ENCODE measurements at places on chromosomes 16 and 17.
A peak's percentile ranks its signal among the peaks of the same experiment; 100 is the strongest.

- no peak for DNase-seq
These were observed 2.2 kb downstream of the CD300H start for GRCh38 chr17:74565126-74565525.

- DNase-seq = peak; percentile 84
These were observed 634 bp downstream of the KANSL1 start for GRCh38 chr17:46192439-46193150.

DNA sequence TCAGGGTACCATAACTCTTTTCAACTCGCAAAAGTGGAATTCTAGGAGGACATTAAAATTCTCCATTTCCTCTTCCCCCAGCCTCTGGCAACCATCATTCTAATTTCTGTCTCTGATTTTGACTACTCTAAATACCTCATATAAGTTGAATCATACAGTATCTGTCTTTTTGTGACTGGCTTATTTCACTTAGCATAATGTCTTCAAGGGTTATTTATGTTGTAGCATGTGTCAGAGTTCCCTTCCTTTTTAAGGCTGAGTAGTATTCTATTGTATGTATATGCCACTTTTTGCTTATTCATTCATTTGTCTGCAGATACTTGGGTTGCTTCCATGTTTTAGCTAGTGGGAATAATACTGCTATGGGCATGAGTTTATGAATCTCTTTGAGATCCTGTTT, 12.0 kb downstream of the RNF135 start:
- DNase-seq = no peak

GRCh38 chr17:14296166-14296910, 4.5 kb upstream of the HS3ST3B1 start:
- DNase-seq = peak; percentile 48

DNA sequence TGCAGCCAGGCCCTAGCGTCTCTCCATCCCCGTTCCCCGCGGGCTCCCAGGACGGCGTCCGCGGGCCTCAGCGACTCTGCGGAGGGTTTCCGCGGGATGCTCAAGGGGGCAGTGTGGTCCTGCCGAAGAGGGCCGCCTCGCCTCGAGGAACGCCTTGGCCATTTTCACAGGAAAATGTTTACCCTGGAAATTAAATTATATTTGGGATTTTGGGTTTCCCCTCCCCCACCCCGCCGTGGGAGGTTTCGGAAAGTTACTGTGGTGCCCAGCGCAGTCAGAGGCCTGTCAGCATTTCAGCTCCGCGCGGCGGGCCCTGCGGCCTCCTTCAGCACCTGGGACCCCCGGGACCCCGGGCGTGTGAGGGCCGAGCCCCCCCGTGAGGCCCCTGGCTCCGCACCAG, 94.5 kb downstream of the PCTP start:
- peak; percentile 27 for DNase-seq

- DNase-seq = no peak
These were observed 31.7 kb downstream of the ABCC6 start for GRCh38 chr16:16191493-16192167.

- DNase-seq = no peak
These were observed 810 bp downstream of the CYGB start for GRCh38 chr17:76536511-76537287.

DNA sequence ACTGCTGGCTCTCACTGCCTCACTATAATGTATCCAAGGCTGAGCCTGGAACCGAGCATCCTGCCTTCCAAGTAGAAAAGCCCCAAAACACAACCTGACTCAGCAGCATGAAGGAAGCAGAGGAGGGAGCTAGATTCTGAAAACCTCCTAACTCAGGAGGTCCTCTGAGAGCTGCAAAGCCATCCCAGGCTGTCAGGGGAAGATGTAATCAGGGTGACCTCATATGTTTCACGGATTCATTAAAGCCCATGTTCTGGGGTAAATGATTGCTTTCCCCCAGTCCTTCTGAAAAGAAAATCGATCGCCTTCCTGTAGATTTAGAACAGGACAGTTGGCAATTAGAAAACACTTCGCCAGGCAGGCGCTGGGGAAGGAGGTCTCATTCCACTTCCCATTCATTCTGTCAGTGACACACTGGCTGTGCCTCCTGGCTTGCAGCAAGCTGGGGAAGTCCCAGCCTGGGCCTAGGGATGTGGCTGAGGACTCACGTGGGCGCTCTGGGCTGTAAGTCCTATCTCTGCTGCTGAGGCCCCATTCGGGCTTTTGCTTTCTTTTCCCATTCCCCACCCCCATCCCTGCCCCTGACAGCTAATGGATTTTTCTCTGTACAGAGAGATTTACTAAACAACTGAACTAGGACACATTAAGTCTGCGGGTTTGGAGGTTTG, 75.7 kb upstream of the TMEM132E start:
- DNase-seq = no peak

DNA sequence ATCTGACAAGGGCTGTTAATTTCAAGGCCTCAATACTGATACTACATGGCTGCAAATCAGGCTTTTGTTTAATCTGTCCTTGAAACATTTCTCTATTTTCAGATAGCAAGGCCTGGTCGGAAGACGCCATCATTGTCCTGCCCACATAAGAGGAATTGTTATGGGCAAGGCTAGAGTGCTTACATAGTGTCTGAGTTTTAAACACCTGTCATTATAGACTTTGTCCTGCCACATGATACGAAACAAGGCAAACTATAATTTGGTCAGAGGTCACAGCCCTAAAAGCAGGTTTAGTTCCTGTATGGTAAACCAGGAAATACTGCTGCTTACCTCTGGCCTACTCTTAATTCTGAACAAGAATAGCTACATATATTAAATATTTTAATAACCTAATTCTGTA, 104.4 kb downstream of the SSH2 start:
- DNase-seq = no peak

GRCh38 chr17:49439305-49439672, 24.6 kb upstream of the PHB1 start:
- no peak for DNase-seq

DNA sequence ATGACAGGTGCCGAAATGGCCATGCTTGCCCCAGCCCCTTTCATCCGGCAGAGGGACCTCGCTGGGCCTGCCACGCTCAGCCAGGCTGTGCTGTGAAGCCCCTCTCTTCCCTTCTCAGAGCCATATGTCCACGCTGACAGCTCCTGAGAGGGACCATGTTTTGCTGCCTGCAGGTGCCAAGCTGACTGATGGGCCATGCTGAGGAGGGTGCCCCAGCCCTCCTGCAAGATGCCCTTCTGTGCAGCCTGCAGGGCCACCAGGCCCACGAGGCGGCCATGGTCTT, 33.1 kb upstream of the CDH15 start:
- no peak for DNase-seq

DNA sequence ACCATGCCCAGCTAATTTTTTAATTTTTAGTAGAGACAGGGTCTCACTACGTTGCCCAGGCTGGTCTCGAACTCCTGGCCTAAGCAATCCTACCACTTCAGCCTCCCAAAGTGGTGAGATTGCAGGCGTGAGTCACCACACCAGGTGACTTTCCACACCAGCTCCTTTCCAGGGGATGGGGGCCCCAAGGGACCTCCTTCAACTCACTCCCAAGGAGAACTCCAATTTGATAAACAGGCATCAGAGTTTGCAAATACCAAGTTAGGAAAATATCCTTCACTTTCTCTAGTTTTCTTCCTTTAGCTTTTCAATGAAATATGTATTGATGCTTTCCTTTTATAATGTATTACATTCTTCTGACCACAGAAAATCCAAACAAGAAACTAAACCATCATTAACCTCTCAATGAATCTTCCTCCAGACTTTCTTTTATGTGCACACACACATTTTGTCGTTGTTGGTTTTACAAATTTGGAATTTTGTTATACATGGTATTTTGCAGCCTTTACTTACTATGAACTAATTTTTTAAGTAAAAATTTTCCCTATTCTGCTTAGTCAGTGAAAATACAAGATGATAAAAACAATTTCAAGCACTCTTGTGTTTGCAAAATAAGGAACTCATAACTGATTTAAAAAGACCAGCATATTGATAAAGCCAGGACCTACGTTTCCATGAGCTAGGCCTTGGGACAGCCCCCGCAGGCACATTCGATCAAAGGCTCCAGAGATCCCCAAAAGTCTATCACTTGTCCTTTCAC, 32.0 kb downstream of the GAS7 start:
- no peak for DNase-seq

- DNase-seq = no peak
These were observed 1208.4 kb upstream of the CDH8 start for GRCh38 chr16:63244631-63245030.

DNA sequence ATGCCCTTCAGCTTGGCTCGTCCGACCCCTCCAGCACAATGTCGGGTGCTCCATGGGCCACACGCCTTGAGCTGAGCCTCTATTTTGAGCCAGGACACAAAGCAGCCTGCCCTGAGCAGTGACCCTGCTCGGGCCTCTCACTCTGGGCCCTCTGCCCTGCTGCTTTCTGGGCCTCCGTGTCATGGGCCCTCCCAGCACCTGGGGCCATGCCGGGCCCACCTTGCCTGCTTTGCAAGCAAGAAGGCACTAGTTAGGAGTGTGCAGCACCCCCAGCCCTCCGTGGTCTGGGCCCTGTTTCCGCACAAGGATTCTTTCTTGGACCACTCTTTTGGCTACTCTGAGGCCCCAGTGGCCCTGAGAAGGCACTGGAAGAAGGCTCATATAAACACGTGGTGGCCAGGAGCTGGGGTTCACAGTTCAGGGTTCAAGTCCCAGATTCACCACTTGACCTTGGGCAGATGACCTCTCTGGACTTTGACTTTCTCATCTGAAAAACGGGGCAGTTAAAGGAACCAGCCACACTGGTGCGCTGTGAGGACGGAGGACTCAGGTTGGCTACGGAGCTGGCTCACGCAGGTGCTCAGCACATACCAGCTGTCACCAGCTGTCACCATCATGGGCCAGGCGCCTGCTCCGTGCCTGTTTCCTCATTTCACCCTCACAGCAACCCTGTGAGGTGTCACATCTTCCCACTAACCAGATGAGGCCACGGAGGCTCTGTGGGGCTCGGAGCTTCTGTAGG, 166.0 kb upstream of the GSE1 start:
- no peak for DNase-seq

GRCh38 chr16:89246383-89246902, 28.9 kb downstream of the ZNF778 start:
- no peak for DNase-seq

- DNase-seq = no peak
These were observed 5.9 kb upstream of the DNASE1L2 start for GRCh38 chr16:2230376-2230775.

GRCh38 chr16:87439926-87440325, 47.8 kb downstream of the MAP1LC3B start:
- no peak for DNase-seq

GRCh38 chr17:65690626-65691310, 129.3 kb upstream of the AXIN2 start:
- DNase-seq = no peak

GRCh38 chr17:2170023-2170422, 115.1 kb downstream of the HIC1 start:
- no peak for DNase-seq

DNA sequence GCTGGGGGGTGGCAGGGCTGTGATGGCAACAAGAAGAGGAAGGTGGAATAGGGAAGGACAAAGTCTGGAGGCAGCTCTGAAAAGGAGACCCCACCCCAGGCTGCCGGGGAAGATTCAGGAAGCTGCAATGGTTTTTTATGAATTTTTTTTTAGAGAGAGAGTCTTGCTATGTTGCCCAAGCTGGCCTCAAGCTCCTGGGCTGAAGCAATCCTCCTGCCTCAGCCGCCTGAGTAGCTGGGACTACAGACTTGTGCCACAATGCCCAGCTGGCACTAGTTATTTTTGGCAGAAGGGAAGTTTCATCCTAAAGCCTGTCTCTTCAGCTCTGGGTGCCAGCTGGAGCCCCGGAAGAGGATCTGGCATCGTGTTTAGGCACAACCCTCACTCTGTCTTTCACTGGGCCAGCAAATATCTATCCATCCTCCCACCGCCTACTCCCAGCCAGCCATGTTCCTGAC, 1.3 kb upstream of the CES3 start:
- no peak for DNase-seq

- DNase-seq = peak; percentile 61
These were observed 63.6 kb downstream of the NUP93 start for GRCh38 chr16:56793492-56793891.

DNA sequence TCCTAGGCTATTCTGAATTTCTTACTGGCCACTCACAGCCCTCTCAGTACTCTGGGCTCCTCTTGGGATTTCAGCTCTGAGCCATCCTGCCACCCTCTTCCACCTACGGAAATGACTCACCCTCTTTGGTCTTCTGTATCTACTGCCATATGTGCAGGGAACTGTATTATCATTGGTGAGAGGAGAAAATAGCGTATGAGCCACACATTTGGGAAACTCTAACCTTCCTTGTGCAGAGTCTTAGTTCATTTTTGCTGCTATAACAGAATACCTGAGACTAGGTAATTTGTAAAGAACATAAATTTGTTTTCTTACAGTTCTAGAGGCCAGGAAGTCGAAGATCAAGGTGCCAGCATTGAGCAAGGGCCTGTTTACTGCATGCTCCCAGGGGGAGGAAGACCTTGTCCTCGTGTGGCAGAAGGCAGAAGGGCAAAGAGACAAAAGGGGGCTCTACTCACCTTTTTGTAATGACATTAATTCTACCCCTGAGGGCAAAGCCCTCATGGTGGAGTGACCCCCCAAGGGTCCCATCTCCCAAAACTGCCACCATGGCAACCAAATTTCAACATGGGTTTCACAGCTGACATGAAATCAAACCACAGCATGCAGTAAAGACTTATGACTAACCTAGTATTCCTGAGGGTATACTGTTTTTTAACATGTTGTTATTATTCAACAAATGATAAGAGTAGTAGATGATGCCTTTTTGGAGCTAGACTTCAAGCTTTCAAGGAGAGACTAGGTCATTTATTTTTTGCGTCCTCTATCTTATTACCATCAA, 191.8 kb downstream of the PRKCA start:
- DNase-seq = peak; percentile 93

DNA sequence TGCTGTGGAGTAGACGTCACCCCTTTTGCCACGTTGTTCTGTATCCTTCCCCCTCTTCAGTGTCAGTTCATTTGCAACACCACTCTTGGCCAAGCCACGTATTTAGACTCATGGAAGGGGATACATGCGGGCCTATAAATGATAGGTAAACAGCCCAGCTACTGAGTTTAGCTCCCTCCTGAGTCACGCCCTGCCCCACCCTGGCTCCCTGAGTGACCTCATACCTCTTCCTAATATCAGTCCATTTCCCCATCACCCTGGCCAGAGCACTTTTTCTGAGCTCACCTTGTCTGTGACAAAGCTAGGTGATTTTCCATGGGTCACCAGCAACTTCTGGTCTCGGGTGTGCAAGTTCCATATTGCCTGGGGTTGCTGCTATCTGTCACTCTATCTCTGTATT, 147.2 kb upstream of the MAF start:
- DNase-seq = no peak

Measured in EH (cell line).